GM03348 (cell line): ENCODE measurements at places on chromosomes 6 and 20.
A peak's percentile ranks its signal among the peaks of the same experiment; 100 is the strongest.

- no peak for DNase-seq
These were observed 125.3 kb upstream of the FOXO3 start for GRCh38 chr6:108435391-108435790.

- peak; percentile 71 for DNase-seq
These were observed 33.8 kb upstream of the MRPS10 start for GRCh38 chr6:42251500-42251899.

DNA sequence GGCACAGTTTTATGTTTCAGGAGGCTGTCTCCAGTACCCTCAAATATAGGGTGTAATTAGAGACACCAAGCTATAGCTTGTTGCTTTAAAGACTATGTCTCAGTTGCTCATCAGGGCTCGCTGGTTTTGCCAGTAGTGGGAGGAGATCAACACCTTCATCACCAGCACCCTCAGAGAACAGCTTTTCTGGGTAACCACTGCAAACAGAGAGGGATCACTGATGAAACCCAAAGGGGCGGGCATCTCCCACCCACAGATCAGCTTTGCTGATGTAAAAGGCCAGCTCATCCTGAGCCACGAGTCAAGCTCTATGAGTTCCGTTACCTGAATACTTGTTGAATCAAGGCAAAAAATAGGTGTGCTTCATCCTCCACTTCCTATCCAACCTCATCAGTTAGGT lies 187.7 kb downstream of the AIG1 start:
- DNase-seq = no peak

DNA sequence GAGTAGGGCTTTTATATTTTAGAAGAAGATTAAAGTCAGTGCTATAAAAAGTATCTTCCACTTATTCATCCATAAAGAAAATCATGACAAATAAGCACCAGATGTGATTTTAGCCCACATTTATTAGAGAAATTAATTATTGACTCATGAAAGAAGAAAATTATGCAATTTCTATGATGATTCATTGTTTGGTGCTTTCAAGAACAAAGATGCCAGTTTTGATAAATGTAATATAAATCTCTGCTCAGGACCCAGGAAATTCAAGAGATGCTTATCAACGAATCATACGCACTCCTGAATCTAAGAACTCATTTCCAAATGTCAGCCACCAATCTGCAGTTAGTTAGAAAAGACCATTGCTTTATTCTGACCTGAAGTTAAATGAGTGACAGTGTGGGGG lies 211.4 kb downstream of the ARHGAP18 start:
- DNase-seq = peak; percentile 20

DNA sequence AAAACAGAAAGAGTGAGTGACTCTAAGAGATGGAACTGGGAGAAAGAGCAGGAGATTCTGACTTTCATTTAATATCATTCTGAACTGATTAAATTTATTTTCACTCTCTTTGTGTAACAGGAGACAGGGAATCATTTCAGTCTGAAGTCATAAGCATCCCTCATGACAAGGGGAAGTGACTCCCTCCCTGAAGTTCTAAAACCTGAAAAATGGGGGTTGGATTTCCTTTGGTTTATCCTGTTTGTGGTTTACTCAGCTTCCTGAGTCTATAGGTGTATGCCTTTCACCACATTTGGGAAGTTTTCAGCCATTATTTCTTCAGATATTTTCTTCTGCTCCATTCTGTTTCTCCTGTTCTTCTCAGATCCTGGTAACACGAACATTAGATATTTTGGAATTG lies 3.4 kb upstream of the FKBP1A start:
- DNase-seq = no peak

DNA sequence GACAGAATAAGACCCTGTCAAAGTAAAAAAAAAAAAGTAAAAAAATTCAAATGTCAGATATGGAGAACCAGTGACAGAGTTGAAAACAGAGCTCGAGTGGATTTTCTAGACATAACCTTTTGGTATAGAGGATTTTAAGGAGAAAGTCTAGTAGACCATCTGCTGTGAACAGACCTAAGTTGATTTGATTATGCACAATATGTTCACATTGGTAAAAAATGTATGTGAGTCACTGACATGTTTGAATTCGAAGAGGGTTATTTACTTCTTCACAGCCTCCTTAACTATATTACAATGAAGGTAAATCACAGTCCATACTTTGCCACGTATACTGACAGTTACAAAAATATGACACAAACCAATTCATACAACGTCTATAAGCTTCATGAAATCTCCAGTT lies 7.4 kb downstream of the TINAG start:
- DNase-seq = no peak
